ENCODE measurements at places on chromosomes 3 and 15.

- no peak for DNase-seq
These were observed 164.7 kb downstream of the PGPEP1L start for GRCh38 chr15:98842973-98843285.

DNA sequence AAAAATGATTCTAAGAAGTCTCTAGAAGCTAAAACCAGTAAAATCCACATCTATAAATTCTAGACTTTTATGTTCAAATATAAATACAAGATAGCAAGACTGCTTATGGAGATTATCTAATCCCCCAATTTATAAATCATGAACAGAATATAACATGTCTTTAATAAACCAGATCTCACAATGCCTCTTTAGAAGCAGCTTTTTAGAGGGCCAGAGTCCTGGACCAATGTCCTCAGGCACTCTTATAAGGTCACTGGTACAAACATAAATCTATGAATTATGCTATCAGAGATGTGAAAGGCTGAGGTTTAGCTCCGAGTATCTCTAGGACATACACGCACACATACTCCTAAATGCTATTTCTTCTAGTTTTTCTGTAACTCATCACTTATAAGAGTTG, 78.3 kb downstream of the ADAM10 start:
- DNase-seq: no peak

GRCh38 chr3:189101594-189101993, 70.2 kb upstream of the TPRG1 start:
- DNase-seq: no peak

- no peak for DNase-seq
These were observed 316.1 kb upstream of the TMCO5A start for GRCh38 chr15:37618353-37618752.

- no peak for DNase-seq
These were observed 326.3 kb upstream of the PDZRN3 start for GRCh38 chr3:73950865-73951558.

DNA sequence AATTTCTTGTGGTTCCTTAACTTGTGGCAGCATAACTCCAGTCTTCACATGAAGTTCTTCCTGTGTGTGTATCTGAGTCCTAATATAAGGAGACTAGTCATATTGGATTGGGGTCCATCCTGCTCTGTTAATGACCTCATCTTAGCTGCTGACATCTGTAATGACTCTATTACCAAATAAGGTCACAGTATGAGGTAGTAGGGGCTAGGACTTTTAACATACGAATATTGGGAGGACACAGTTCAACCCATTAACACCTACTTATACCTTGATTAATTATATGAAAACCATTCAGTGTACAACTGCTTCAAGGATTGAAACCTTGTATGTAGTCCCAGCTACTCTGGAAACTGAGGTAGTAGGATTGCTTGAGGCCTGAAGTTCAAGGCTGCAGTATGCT, 43.9 kb downstream of the OIP5 start:
- no peak for DNase-seq

- DNase-seq: no peak
These were observed 748 bp upstream of the AVEN start for GRCh38 chr15:34039790-34040113.

GRCh38 chr3:127789990-127790881, 32.1 kb downstream of the MGLL start:
- DNase-seq: no peak

- DNase-seq: no peak
These were observed 116.8 kb downstream of the WNT5A start for GRCh38 chr3:55370272-55370671.

- no peak for DNase-seq
These were observed 80.9 kb upstream of the RASGRF1 start for GRCh38 chr15:79171320-79172031.

DNA sequence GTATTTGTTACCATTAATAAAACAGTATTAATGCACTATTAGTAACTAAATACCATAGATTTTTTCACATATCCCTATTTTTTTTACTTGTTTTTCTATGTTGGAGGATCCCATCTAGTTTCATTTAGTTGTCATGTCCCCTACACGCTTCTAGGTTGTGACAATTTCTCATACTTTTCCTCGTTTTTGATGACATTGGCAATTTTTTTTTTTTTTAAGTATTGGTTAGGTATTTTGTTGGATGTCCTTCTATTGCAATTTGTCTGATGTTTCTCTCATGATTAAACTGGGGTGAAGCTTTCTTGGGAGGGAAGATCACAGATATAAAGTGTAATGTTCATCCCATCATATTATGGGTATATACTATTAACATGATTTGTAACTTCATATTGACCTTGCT, 409.1 kb upstream of the CNTN6 start:
- no peak for DNase-seq

DNA sequence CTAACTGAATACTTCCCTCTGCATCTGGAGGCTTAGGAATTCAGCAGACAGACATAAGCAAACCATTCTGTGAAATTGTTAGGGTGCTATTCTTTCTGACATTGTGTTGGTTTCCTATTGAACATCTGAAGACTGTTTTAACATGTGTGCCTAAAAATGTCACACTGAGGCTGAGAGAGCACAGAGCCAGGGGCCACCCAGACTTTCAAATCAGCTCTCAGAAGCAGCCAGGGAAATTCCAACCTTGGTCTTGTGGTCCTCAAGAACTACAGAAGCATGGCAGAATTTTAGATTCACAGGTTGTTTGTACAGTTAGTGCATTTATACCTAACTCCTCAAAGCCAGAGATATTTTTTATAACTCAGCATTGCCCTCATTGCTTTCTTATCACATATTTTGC, 929.2 kb upstream of the CFAP20DC start:
- no peak for DNase-seq

- DNase-seq: no peak
These were observed 152.5 kb downstream of the MEX3B start for GRCh38 chr15:81893182-81893835.

- no peak for DNase-seq
These were observed 2.2 kb upstream of the FBLN2 start for GRCh38 chr3:13546667-13547171.

DNA sequence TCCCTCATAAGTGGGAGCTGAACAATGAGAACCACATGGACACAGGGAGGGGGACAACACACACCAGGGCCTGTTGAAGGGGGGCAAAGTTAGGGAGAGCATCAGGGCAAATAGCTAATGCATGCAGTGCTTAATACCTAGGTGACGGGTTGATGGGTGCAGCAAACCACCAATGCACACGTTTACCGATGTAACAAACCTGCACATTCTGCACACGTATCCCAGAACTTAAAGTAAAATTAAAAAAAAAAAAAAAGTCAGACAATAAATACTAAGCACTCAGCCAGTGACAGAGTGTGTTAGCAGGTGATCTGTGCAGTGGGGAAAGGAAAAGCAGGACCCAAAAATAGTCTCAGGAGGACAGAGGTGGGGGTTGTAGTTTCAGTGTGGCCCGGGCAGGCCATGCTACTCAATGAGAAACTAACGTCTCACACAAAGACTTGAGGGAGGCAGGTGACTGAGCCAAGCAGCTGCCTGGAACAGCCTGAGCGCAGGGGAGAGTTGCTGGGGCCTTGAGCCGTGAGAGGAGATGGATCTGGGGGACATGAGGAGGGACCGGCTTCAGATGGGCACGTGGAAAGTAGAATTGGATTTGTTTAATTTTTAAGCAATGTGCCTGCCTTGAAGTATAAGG, 18.4 kb downstream of the ANKDD1A start:
- no peak for DNase-seq

DNA sequence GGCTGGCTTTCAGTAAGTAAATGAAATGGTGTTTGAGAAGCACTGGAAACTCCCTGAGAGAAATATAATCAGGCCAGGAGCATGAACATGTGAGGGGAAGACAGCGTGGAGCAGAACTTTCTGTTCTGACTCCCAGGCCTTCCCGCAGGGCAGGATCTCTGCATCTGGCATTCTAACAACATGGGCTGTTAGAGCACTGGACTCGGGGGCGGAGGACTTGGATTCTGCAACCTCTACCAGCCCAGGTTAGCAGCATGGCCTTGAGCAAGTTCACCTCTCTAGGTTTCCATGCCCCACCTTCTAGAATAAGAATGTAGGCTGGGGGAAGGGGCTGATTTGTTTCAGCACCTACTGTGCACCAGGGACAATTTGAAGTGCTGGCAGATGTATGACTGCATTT, 12.5 kb upstream of the BFSP2 start:
- DNase-seq: no peak

DNA sequence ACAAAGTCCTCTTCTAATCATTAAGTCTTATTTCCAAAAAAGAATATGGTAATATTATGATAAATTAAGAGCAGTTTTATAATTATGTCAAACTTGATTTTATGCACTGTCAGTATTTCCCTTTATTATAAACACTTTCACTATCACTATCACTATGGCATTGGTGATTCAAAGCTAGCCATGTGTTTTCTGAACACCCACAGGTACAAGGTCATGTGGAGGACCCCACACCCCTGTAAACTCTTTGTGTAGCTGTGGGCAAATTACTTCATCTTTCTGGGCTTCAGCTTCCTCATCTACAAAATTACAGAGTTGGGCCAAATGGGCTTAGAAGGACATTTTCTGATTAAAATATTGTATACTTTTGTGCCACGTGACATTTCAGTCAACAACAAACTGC, 41.7 kb downstream of the FBXL22 start:
- no peak for DNase-seq
